Hematopoietic multipotent progenitor cell treated with erythropoietin and hydrocortisone succinate and interleukin-3 and kit ligand, for 17 days (in vitro differentiated cells): ENCODE measurements at places on chromosomes 4 and X.

GRCh38 chr4:43014256-43014655 lies 121.7 kb downstream of the GRXCR1 start:
- DNase-seq = no peak

DNA sequence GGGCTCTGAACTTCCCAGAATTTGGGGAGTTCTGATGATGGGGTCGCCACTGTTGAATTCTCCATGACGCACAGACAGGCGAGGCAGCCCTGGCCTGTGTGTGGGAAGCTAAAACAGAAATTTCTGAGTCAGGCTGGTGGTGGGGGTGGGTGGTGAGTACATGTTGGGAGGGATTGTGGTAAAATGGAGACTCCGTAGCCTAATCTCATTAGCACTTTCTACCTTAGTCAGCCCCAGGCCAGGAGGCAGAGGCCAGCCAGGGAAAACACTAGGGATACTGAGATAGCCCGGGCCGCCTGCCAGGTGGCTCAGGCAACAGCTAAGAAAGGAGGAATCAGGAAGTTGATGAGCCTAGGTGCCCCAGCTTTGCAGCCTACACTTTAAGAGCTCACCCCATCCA lies 39.3 kb upstream of the NHSL2 start:
- no peak for DNase-seq

DNA sequence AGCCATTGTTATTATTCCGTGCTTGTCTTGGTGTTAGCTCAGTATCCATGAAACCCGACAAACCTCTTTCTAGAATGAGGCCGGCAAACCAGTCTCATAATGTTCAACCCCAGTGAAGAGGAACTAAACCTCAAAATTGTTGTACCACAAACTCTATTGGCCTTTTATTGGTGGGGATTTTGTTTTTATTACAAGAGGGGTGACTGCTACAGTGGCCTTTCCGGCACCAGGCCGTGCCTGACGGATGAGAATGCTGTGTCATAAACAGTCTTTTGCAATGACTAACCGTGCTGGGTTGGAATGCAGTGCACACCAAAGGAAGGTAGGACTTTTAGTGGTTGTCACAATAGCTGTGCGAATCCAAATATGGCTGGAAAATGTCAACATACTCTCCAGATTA lies 60.8 kb downstream of the SHROOM2 start:
- no peak for DNase-seq

DNA sequence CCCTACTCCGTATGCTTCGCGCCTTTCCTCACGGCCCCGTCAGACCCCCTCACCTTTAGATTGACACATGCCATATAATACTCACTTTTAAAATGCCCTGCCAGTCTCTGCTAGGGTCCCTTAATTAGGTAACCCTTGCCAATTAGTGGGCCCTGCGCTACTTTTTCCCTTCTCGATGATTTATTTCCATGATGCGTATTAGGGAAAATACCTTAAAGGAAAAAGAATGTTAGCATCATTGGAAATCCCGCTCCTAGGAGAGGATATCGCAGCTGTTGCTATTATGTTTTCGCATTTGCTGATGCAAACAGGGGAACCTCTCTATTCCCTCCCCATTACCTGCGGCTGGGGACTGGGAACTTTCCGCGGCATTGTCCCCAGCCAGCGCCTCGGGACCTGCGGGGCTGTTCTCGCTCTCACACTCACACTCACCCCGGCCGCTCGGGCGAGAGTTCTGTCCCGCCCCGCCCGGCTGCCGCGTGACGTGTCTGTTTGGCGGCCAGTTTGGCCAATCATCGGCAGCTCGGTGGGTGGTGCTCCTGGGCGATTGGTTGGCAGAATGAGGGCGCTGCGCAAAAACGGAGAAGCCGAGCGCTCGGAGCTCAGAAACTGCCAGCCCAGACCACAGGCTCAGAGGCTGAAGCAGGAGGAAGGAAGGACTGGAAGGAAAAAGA lies at the start of gene PCDH10:
TSS of gene PCDH10 (plus strand) at position 605 of the 674 bp plus-strand sequence. CDS start 847 bp downstream, outside the sequence.
- DNase-seq = no peak

- DNase-seq = no peak
These were observed 20.5 kb downstream of the COMMD8 start for GRCh38 chr4:47442980-47443379.

- no peak for DNase-seq
These were observed 2.8 kb upstream of the PITX2 start for GRCh38 chr4:110625576-110626257.

GRCh38 chr4:89482251-89482650 lies 174.7 kb upstream of the GPRIN3 start:
- DNase-seq = no peak

- DNase-seq = no peak
These were observed 107.7 kb downstream of the PHEX start for GRCh38 chrX:22139822-22140221.

DNA sequence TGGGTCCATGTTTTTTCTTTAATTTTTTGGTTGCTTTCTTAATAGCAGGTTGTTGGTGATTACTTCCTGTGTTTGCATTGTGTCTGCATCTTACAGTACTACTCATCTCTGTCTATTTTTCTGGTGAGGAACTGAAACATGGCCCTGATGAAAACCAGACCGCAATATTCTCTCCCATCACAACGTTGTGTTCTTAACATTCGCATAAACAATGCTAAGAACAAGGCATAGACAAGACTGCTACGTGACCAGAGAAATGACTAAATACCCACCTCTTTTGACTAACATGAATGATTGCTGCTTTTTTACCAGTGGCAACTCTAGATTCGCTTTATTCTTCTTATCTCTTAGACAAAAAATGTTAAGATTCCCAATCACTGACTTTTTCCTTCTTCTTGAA lies 179.1 kb downstream of the GC start:
- no peak for DNase-seq
